CD4-positive, alpha-beta T cell treated with Interleukin-6 for 4 hours (primary cell): ENCODE measurements at places on chromosomes 4 and X.
A peak's percentile ranks its signal among the peaks of the same experiment; 100 is the strongest.

GRCh38 chr4:79185526-79186045 lies 140.3 kb downstream of the NAA11 start:
- no peak for DNase-seq

GRCh38 chrX:7202206-7202605 lies 54.3 kb upstream of the PUDP start:
- no peak for DNase-seq

- no peak for DNase-seq
These were observed 3.0 kb downstream of the ATP11C start for GRCh38 chrX:139929876-139930275.

DNA sequence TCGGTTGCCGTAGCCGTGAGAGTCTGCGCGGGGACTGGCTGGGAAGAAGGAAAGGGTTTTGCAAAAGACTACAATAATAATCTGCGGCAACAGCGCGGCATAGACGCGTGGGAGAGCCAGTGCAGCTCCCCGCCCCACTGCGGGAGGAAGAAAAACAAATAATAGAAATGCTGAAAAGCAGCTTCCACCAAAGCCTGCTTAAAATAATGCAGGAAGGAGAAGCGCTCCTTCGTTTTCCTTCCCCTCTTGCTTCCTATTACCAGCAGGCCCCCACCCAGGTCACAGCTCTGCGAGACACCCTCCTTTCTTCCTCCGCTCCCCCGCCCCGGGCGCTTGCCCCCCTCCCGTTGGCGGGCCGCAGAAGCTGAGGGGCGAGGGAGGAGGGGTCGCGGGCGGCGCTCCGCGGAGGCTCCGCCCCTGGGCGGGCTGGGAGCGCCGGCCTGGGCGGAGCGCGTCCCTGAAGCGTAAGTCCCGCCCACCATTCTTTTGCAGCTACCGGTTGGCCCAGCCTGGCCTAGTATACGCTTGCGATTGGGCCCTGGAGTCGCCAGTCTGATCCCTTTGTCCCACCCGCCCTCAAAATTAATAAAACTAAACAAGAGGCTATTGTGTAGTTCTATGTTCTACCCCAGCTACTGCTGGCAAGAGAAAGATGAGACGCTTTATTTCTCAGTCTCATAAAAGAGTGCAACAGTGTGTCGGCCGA lies 636 bp upstream of the AMOT start:
- peak; percentile 80 for DNase-seq

DNA sequence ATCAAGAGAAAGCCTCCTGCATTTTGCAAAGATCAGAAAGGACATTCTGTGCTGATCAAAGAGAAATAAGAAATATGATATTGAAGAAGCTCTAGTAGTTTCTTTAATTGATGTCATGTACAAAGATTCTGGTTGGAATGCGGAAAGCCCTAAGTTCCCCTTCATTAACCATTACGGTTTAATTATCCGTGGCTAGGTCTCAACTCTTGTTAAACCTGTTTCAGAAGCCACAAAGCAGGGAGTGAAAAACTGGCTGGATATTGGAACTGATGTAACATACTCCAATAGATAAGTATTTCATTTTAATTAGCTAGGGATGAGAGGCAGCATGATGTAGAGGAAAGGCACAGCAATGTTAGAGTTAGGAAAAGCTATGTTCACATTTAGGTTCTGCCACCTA lies 55.7 kb downstream of the SPANXN3 start:
- no peak for DNase-seq

DNA sequence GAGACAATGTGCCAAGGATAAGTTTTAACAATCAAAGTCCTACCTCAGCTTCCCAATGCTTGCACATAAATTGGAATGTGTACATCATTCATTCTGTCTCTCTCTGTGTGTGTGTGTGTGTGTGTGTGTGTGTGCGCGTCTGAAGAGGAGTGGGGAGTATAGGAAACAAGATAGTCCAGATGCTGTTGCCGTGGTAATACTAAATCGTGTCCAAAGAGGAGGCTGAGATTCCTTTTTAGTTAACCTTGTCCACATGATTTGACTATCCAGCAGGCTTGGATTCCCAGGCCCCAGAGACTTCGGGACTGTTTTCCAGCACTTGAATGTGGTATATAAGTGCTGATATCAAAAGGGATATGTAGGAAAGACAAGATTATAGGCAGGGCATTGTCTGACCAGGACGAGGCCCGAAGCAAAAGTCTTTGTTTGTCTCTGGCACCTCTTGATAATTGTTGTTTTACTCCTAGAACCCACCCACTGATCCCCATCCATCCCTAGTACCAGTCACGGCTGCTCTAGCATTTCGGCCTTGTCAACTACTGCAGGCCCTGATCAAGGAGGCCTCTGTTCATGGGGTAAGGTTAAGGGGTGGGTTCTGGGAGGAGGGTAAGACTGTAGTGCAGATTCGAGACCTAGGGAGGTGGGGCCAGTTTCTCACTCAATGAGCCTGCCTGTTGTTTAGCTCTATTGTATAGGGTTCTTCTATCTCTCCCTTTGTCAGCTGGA lies 3.9 kb downstream of the PLP1 start:
- no peak for DNase-seq

GRCh38 chrX:110021258-110022022 lies 18.5 kb downstream of the TMEM164 start:
- DNase-seq: no peak

DNA sequence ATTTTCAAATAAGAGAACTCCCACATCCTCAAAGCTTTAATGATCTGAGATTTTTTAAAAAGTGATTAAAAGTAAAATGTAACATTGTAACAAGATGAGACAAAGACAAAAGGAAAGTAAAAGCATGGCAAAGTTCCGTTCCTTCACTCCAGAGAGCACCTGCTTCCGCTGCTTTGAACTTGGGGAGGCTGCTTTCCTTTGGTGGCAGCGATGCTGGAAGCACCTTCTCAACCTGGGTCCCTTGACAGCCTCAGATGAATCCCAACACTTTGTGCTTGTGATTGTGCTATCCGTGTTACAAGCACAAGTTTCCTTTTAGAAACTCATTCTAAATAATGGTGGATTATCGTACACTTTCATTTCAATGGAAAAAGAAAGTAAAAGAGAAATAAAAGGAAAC lies 59.7 kb downstream of the HADH start:
- DNase-seq: peak; percentile 52

GRCh38 chrX:69149466-69150280 lies 15.6 kb downstream of the PJA1 start:
- DNase-seq: no peak
